ENCODE measurements at places on chromosomes 4 and X.

DNA sequence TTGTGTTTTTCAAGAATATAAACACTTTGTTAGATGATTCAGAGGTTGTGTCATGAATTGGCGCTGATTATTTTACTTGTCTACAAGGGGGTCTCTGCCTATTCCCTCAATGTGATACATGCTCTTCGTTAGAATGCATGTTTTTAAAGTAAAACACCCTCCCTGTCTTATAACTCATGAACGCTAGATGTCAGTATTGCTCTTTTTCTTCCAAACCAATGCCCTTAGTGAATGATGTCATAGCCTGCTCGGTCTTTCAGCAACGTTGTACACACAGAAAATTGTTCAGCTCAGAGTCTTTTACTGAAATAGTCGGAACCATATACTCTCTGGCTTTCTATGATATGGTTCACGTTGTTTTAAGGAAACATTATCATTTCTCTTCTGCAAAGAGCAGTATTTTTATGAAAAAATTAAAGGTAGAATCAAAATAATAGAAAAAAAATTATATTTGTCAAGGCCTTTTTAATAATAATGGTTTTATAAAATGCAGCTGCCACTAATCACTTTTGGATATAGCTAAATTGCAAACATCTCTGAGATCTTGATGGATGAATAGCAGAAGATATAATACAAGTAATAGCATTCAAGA is 292.9 kb downstream of the TLL1 start:
- DNase-seq = peak; percentile 73

DNA sequence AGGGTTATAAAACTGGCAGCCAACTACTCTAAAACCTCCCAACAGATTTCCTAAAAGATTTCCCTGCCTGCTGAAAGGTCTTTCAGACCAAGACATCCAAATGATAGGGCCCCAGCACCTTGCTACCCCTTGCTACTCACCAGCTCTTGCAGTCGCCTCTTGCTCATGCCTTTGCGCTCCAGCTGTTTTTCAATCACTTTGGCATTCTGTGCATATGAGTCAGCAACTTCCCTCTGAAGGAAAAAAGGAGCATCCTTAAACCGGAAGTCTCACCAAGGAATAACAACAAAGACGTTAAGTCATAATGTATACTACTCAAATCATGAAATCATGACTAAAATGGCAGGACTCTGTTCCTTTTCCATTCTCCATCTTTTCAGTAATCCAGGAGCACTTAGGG is 24.0 kb downstream of the STEEP1 start:
- peak; percentile 59 for DNase-seq

- DNase-seq = no peak
Observed at GRCh38 chr4:183826461-183826860, 78.6 kb upstream of the STOX2 start.

DNA sequence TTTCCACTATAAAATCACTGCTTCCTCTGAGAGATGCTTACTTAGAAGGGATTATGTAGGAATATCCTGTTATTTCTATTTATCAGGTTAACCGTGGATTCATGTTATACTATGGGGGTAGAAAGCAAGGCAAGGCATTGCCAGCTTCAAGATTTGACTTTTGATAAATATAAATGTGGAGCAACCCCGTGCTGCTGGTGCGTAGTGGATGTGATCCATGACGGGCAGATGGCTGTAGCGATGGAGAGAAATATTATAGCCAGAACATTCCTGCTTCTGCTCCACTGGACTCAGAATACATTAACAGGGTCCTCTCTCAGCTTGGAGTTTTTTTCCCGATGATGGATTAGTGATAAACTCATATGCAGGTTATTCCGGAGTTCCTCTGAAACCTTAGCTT is 157.6 kb downstream of the TENM3 start:
- no peak for DNase-seq

Data from kidney glomerular epithelial cell (primary cell).